ENCODE measurements at places on chromosomes 16 and 17. TPM values are rescaled to one million over a fixed set of nuclear protein-coding genes. Genes with fewer than 3 reads are reported as not detected.

Gene CDH3
- total RNA-seq: not detected

Gene VPS9D1
- 7.5 TPM for total RNA-seq

Gene DNAH17
- total RNA-seq: 0.61 TPM

Gene SCGB1C2
- not detected for total RNA-seq

Gene LLGL2
- total RNA-seq: 19.3 TPM

Gene TMEM107
- total RNA-seq: 39.6 TPM

Gene IGSF6
- 0.24 TPM for total RNA-seq
